Stimulated activated CD8-positive, alpha-beta memory T cell treated with anti-CD3 and anti-CD28 coated beads, Interleukin-7, amount 100 ng/mL, for 1 hour (primary cell): ENCODE measurements at places on chromosomes 11 and 22.

GRCh38 chr11:78741741-78742140, 167.1 kb upstream of the NARS2 start:
- DNase-seq, result no peak

- DNase-seq, result no peak
These were observed 8.4 kb downstream of the VWA5A start for GRCh38 chr11:124123622-124124021.

- no peak for DNase-seq
These were observed 27.9 kb downstream of the FAM83F start for GRCh38 chr22:40022536-40023240.

DNA sequence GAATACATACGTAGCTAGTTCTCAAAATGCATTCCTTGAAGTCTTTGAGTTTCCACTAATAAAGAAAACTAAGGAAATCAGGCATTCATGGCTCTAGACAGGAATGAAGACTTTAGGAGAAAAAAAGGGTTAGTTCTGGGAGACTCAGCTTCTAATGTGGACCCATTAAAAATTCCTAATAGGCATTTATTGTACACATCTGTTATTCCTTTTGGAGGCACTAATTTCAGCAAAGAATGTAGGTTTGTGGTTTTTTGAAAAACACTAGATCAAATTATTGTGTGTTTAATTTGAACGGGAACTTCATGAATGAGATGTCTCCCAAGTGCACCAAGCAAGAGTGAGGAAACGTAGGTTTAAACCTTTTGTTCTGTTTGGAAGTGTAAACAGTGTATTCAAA, 42.7 kb downstream of the PARVA start:
- DNase-seq, result no peak

DNA sequence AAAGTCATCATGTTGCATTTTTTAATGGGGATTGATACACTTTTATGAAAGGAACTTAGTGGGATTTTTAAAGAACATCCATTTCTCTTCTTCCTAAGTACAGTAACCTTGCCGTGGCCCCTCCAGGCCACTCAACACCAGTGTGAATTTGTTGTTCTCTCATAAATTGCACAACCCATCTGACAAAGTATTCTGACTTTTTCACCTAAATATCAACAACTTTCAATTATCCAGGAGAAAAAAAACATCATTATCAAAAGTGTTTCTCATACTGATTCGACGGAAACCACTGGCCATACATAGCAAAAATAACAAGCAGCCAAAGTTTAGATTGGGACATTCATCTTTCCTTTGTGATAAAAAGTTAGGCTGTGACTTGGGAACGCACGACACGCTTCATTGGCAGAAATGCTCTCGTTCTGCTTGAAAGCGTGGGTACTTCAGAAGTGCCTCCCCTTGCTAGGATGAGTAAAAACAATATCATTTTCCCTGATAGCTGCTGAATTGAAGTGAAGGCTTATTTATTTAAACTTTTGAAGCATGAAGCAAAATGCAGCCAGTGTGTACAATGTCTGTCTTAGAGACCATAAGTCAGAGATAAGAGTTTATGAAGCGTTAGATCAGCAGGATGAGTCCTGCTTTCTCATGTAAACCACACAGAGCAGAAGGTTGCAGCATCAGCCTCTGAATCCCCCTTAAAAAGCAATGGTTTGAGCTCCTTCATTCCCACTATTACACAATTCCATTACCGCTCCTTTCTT, 20.6 kb upstream of the EIF3M start:
- no peak for DNase-seq

DNA sequence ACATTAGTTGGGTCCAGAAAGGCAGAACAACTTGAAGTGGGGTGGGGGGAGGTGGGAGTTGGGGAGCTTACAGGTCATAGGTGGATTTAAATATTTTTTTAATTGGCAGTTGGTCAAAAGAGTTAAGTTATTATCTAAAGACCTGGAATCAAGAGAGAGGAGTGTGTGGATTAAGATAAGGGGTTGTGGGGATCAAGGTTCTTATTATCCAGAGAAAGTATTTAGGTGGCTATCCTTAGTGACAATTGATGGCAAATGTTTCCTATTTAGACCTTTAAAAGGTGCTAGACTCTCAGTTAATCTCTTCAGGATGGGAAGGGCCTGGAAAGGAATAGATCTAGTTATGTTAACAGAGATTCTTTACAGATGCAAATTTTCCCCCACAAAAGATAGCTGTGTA, 120.7 kb upstream of the OR9Q1 start:
- DNase-seq, result no peak

GRCh38 chr22:49790912-49791311, 36.8 kb downstream of the BRD1 start:
- DNase-seq, result no peak

- DNase-seq, result no peak
These were observed 451 bp downstream of the OR51E1 start for GRCh38 chr11:4644233-4644632.

DNA sequence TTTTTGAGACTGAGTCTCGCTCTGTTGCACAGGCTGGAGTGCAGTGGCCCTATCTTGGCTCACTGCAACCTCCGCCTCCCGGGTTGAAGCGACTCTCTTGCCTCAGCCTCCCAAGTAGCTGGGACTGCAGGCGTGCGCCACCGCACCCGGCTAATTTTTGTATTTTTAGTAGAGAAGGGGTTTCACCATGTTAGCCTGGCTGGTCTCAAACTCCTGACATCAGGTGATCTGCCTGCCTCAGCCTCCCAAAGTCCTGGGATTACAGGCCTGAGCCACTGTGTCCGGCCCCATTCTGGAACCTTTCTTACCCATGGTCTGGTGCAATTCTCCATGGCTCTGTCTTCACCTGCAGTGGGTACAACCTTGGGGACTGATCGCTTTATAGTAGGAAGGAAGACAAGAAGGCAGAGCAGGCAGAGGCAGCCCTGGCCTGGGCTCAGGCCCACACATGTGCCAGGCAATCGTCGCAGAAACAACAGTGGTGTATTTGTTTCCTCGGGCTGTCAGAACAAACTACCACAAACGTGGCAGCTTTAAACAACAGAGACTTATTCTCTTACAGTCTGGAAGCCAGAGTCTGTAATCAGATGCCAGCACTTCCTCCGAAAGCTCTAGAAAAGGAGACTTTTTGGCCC, 4.0 kb upstream of the PTGDR2 start:
- DNase-seq, result no peak

- DNase-seq, result no peak
These were observed 18.5 kb downstream of the PRR33 start for GRCh38 chr11:1873048-1873812.

- no peak for DNase-seq
These were observed 125.2 kb upstream of the SNX19 start for GRCh38 chr11:131041331-131042040.

DNA sequence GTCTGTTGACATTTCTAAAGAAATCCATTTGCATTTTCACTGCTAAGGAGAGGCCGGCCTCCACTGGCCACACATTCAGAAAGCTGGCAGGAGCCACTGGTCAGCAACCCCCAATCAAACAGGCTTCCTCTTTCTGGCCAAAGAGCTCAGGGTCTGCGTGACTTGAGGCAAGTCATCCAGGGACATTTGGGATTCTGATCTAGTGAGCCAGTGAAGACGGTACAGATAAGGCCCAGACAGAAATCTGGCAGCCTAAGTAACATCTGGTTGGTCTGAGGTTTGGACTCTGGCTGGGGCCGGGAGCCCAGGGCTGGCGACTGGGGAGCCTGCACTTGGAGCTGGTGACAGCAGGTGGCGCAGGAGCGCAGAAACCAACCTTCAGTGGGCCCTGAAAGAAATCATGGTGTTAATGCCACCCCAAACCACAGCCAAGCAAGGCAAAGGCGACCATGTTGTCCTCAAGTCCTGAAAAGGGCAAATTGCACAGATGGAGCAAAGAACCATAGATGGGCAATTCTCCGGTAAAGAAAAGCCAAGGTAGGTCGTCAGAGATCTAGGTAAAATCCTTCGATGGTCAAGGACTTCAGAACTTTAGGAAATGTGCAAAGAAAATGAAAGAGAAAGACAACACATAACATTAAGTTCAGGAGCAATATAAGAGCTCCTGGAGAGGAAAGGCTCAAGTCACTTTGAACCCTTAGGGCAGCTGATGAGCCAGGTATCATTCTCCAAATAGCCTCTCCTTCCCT, 99.4 kb upstream of the BLID start:
- DNase-seq, result no peak

DNA sequence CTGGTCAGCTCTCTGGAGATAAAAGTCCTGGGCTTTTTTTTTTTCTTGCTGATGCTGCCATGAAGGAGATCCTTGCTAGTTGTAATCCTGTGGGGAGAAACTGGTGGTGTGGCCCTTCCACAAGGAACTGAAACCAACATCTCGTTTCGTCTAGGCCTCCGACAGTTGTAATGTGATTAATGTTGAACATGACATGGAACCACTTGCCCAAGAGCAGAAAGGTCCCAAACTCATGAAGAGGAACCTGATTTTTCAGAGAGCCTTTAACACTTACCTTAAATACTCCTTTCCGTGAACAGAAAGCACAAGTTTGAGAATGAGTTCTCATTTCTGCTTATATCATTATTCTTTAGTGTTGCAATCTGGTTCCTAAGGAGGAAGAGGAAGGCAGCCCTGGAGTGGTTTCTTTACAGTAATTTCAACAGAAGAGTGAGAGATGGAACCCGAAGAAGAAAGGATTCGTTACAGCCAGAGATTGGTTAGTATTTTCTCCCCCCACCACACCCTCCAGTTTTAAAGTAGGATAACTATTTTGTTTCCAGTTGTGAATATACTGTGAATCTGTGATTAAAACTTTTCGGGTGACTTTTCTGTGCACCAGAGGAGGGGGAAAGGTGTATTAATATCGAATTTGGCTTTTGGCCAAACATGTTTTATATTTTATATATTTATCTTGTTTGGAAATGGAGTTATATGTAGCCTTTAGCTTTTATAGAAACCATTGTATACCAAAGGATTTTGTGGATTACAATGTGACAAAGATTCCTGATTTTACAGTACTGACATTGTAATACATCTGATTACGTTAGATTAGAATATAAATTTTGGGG, 2.0 kb downstream of the KDM2A start:
- DNase-seq, result no peak

GRCh38 chr11:11864332-11864731, 22.6 kb downstream of the USP47 start:
- no peak for DNase-seq
